ENCODE measurements at places on chromosomes 6 and 20. TPM values are rescaled to one million over a fixed set of nuclear protein-coding genes. Genes with fewer than 3 reads are reported as not detected.

GRCh38 chr6:158923805-158924498 lies 76.0 kb downstream of the RSPH3 start:
- H3K4me1 ChIP-seq, result no peaks in the 10 kb centered on the region
- no peak for DNase-seq
- no peak overlapping the region for H3K27ac ChIP-seq
- no peak overlapping the region for H3K4me3 ChIP-seq

DNA sequence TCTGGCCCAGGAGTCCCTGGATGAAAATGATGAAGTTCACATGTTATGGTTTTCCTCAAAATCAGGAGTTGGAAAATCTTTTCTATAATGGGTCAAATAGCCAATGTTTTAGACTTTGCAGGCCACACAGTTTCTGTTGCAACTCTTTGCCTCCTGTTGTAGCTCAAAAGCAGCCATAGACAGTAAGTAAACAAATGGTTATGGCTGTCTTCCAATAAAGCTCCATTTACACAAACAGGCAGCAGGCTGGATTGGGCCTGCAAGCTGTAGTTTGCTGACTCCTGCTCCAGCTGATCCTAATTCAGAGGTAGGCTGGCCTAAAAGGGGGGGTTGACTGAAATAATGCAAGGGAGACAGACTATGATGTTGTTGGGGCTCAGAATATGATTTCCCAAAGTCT lies 33.0 kb downstream of the METTL24 start:
- H3K4me1 ChIP-seq, result peaks cover 6% of the 10 kb centered on the region
- H3K27me3 ChIP-seq, result no peaks in the 10 kb centered on the region
- H3K36me3 ChIP-seq, result no peaks in the 10 kb centered on the region
- no peak for DNase-seq
- peak overlapping the region; percentile 46 for H3K27ac ChIP-seq

GRCh38 chr6:3341467-3341866 lies 82.7 kb downstream of the PSMG4 start:
- H3K27me3 ChIP-seq, result no peaks in the 10 kb centered on the region
- H3K4me3 ChIP-seq, result no peak overlapping the region
- DNase-seq, result no peak
- H3K27ac ChIP-seq, result peak overlapping the region; percentile 73
- peaks cover 31% of the 10 kb centered on the region for H3K4me1 ChIP-seq
- H3K36me3 ChIP-seq, result no peaks in the 10 kb centered on the region

DNA sequence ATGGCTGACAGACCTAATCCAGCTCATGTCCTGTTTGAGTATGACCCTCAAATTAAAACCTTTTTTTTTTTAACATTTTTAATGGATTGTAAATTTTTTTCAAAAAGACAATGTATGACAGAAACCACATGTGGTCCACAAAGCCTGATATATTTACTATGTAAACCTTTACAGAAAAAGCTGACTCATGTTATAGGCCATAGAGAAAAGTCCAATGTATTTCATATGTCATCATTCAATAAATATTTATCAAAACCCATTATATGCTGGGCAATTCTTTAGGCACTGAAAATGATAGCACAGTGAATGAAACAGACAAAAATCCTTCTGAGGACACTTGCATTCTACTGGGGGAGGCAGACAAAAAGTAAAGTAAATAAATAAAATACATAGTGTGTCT lies 826.2 kb upstream of the FLRT3 start:
- H3K4me3 ChIP-seq, result no peak overlapping the region
- H3K27me3 ChIP-seq, result no peaks in the 10 kb centered on the region
- DNase-seq, result no peak
- no peaks in the 10 kb centered on the region for H3K4me1 ChIP-seq
- no peak overlapping the region for H3K27ac ChIP-seq

GRCh38 chr20:61766921-61767610 lies 298.6 kb downstream of the TAF4 start:
- no peaks in the 10 kb centered on the region for H3K4me1 ChIP-seq
- H3K36me3 ChIP-seq, result no peaks in the 10 kb centered on the region
- H3K27ac ChIP-seq, result no peak overlapping the region

- no peaks in the 10 kb centered on the region for H3K4me1 ChIP-seq
- DNase-seq, result no peak
- H3K27me3 ChIP-seq, result no peaks in the 10 kb centered on the region
- no peak overlapping the region for H3K27ac ChIP-seq
- H3K36me3 ChIP-seq, result no peaks in the 10 kb centered on the region
Measured at GRCh38 chr6:139868576-139868975, 494.1 kb upstream of the CITED2 start.

KCNQ5 gene
- total RNA-seq, result 2.3 TPM

DNA sequence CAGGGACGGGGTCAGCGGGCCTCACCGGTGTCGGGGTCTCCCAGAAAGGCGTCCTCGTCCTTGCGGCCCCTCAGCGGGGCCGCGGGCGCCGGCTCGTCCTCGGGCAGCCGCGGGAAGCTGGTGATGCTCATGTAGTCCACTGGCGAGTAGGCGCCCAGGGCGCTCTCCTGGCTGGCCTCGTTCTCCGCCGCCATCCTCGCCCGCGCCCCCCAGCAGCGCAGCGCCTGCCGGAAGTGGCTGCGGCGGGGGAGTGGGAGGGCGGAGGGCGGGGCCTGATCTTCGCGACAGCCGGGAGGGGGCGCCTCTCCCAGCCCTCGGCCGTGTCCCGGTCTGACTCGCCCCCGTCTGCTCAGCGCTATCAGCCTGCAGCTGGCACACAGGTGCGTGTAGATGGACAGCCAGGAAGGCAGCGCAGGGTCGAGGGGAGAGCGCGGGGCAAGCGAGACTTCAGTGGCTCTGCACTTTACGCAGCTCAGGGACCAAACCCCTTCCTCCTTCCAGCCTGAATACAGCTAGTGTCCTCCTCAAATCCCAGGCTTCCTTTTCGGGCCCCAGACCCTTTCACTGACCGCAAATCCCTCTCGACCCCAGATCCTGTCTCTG lies at the start of gene GGT7:
GGT7 (minus strand) TSS at position 235 of the 603 bp plus-strand sequence; CDS start at position 194, 41 bp downstream.
- DNase-seq, result peak; percentile 81
- H3K27me3 ChIP-seq, result no peaks in the 10 kb centered on the region
- H3K4me1 ChIP-seq, result peaks cover 52% of the 10 kb centered on the region
- peak within 1 kb of the TSS; percentile 37 for H3K27ac ChIP-seq

GRCh38 chr20:17725094-17725835 lies 25.5 kb downstream of the BANF2 start:
- DNase-seq, result peak; percentile 86
- no peaks in the 10 kb centered on the region for H3K4me1 ChIP-seq
- no peak overlapping the region for H3K4me3 ChIP-seq
- no peak overlapping the region for H3K27ac ChIP-seq

BPIFB1 gene
- 121 TPM for total RNA-seq

DNA sequence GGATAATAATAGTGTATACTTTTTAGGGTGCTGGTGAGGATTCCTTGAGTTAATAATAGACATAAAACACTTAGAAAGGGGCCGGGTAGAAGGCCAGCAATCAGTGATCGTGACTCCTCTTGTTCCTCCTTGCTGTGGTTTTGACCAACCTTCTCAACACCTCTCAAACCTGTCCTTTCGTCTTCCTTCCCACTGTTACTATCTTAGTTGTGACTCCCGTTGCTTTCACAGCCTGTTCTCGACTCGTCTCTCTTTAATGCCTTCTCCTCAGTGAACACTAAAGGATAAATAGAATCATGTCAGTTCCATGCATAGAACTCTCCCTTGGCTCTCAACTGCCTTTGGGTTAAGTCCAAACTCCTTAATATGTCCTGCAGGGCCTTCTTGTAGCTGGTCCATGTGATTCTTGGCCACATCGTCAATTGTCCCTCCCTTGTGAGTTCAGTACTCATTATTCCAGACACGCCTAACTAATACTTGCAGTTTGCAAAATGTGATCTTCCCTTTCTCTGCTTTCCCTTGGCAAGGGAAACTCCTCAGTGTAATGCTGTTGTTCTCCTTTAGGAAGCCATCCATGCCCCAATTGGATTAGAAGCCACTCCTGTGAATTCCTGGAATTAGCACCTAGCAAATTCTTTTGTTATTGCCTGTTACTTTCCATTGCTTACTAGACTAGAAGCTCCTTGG lies 164.9 kb downstream of the UTRN start:
- H3K4me3 ChIP-seq, result no peak overlapping the region
- no peaks in the 10 kb centered on the region for H3K27me3 ChIP-seq
- no peak overlapping the region for H3K27ac ChIP-seq
- DNase-seq, result no peak
- H3K36me3 ChIP-seq, result peaks cover 97% of the 10 kb centered on the region

DNA sequence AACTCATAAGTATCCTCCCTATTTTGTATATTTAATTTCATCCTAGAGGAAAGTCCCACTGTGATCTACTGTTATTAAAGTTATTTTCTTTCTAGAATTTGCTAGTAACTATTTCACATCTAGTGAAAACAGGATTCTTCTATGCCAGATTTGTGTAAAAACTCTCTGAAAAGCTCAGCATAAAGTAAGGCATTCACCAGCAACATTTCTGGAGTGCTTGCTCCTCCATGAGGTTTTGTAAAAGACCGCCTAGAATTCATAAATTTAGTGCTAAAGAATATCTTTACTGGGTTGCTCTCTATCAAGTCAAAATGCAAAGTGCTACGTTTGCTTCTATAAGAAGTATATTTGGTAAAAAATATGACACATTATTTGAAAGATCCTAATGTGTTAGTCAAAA lies 173.5 kb upstream of the IRAK1BP1 start:
- DNase-seq, result no peak
- H3K4me3 ChIP-seq, result no peak overlapping the region

GRCh38 chr6:104789770-104790190 lies 69.9 kb downstream of the HACE1 start:
- H3K36me3 ChIP-seq, result no peaks in the 10 kb centered on the region
- DNase-seq, result no peak
- H3K27me3 ChIP-seq, result no peaks in the 10 kb centered on the region
- no peak overlapping the region for H3K4me3 ChIP-seq

DNA sequence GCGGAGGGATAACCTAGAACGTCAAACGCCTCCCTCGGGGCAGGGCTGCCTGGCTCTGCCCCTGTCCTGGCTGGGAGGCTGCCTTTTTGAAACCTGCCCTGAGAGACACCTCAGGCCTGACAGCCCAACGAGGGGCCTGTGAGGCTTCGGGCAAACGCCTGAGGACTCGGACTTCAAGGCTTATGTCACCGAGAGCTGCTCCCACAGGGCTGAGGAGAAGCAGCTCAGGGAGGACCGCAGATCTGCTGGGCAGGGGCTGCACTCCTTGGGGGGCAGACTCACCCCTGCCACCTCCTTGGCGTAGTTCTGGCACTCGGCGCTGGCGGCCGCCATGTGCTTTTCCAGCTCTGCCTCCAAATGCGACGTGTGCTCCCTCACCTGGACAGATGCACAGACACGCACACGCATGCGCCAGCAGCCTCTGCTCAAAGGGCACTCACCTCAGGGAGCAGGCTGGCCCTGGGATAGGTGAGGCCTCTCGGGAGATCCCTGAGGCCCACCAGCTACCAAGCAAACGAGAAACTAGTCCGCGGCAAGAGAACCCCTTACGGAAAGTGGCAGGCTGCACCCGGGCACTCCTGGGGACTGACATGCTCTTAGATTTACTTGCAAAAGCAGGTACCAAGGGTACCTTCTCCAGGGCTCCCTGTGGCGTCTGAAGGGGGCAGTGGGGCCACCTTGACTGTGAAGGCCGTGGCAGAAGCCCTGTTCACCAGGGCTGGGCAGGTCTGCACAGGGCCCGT lies 49.6 kb downstream of the DSTN start:
- no peak overlapping the region for H3K4me3 ChIP-seq
- H3K36me3 ChIP-seq, result no peaks in the 10 kb centered on the region
- peak; percentile 29 for DNase-seq
- H3K4me1 ChIP-seq, result peaks cover 3% of the 10 kb centered on the region
- H3K27ac ChIP-seq, result no peak overlapping the region

- no peak overlapping the region for H3K4me3 ChIP-seq
- H3K36me3 ChIP-seq, result no peaks in the 10 kb centered on the region
- no peaks in the 10 kb centered on the region for H3K27me3 ChIP-seq
- H3K4me1 ChIP-seq, result peaks cover 6% of the 10 kb centered on the region
Measured at GRCh38 chr6:105952772-105953690, 133.1 kb upstream of the PRDM1 start.

OR12D3 gene
- total RNA-seq, result not detected

DNA sequence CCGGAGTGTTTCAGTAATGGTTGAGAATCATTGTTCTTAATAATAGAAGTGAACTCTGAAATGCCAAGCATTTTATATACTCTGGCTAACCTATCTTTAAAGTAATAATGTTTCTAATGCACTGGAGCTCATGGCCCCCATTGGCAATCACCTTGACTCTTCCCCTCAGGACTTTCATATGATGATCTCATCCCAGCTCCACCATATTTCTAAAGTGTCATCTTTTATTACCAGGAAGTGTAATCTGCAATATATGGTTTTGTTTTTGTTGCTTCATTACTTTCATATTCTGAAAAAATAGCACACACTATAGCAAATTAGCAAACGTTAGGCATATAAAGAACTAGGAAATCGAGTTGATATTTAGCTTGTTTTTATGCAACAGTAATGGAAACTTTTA lies 60.3 kb downstream of the TULP4 start:
- no peaks in the 10 kb centered on the region for H3K36me3 ChIP-seq
- H3K4me1 ChIP-seq, result peaks cover 9% of the 10 kb centered on the region
- no peak overlapping the region for H3K4me3 ChIP-seq
- no peak for DNase-seq
- H3K27me3 ChIP-seq, result no peaks in the 10 kb centered on the region

DNA sequence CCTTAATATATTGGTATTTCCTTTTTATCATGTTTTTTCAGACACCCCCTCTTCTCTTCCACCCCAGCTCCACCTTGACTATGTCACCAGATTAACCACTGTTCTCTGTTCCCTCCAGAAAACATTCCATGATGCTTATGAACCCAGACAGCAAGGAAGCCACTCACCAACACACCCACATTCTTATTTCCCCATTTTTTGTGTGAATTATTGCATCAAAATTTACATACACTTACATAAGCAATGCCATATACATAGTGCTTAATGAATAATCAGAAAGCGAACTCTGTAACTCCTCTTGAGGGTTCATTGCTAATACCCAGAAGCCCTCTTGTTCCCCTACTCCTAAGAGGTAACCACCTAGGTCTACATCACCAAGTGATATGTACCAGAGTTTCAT lies 182.3 kb upstream of the CDYL start:
- no peaks in the 10 kb centered on the region for H3K4me1 ChIP-seq
- no peaks in the 10 kb centered on the region for H3K27me3 ChIP-seq
- DNase-seq, result no peak
- H3K36me3 ChIP-seq, result no peaks in the 10 kb centered on the region
- H3K4me3 ChIP-seq, result no peak overlapping the region

DNA sequence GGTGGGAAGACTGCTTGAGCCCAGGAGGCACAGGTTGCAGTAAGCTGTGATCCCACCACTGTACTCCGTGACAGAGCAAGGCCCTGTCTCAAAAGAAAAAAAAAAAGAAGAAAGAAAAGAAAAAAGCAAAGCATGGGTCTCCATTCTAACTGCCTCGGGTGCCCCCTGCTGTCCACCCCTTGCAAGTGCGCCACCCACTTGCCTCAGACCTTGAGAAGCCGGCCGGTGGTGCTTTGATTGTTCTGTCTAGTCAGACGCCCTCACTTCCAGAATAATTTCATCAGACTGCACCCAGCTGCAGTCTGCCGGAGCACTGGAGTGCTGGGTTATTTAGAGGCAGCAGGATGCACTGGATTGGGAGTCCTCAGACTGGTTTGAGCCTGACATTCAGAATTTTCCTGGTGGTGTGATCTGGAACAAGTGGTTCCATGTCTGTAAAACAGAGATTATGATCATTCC lies 17.6 kb upstream of the TM9SF4 start:
- peak; percentile 69 for DNase-seq
- H3K4me3 ChIP-seq, result no peak overlapping the region
- H3K27ac ChIP-seq, result no peak overlapping the region
- H3K27me3 ChIP-seq, result no peaks in the 10 kb centered on the region
- H3K36me3 ChIP-seq, result no peaks in the 10 kb centered on the region

Data from left lung (tissue), 14 donors.